ENCODE measurements at places on chromosomes 12 and 14.
A peak's percentile ranks its signal among the peaks of the same experiment; 100 is the strongest.

- DNase-seq, result no peak
Measured at GRCh38 chr14:100640471-100641273, 53.5 kb upstream of the BEGAIN start.

- DNase-seq, result peak; percentile 36
Measured at GRCh38 chr12:80632835-80633234, 74.6 kb upstream of the MYF6 start.

- no peak for DNase-seq
Measured at GRCh38 chr14:55160989-55161388, 30.4 kb downstream of the DLGAP5 start.

DNA sequence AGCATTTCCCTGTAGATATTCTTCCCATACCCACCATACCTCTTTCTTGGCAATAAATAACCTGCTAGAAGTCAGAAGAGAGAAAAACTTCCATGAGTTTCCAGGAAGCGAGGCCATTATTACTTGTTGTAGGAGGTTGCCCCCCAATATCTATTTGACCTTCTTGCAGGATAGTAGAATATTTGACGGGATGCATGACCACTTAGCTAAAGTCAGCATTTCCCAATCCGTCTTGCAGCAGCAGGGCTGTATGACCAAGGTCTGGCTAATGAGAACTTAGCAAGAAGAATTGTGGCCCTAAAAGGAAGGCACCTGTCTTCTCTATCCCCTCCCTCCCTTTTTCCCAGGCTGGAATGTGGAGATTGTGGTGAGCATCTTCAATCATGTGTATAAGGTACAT is 51.5 kb downstream of the NINJ2 start:
- no peak for DNase-seq

GRCh38 chr12:124601706-124602105 is 34.3 kb upstream of the NCOR2 start:
- DNase-seq, result no peak

- DNase-seq, result no peak
Measured at GRCh38 chr14:104693482-104694431, 4.3 kb downstream of the INF2 start.

- DNase-seq, result no peak
Measured at GRCh38 chr12:111085096-111085495, 164.7 kb upstream of the MYL2 start.

DNA sequence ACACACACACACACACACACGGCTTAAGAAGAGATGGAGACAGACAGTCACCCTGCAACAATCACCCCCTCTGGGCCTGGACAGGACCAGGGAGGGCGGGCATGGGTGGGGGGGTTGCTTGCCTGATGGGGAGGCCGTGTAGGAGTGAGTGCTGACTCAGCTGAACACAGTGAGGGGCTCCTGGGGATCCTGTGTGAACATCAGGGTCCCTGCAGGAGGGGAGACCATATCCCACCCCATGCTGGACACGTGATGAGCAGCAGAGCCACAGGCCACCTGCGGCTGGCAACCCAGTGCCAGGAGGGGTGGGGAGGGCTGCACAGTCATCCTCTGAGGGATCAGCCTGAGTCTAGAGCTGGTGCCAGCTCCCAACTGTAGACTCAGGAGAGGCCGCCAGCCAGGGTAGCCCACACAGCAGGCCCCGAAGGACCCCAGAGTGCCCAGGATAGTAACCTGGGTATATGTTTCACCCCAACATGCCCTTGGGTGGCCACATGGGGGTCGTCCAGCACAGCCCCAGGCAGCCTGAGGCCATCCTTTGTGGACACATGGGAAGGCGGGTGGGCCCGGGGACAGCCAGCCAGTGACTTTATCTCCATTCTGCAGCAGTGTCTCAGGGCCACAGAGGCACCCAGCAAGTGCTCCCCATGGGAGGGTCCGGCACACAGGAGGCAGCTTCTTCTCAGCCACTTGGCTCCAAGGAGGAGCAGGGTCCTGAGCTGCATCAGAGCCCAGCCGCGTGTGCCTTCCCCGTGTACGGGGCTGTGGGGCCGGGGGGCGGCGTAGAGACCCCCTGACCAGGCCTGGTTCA is 73.7 kb upstream of the SFSWAP start:
- DNase-seq, result no peak

DNA sequence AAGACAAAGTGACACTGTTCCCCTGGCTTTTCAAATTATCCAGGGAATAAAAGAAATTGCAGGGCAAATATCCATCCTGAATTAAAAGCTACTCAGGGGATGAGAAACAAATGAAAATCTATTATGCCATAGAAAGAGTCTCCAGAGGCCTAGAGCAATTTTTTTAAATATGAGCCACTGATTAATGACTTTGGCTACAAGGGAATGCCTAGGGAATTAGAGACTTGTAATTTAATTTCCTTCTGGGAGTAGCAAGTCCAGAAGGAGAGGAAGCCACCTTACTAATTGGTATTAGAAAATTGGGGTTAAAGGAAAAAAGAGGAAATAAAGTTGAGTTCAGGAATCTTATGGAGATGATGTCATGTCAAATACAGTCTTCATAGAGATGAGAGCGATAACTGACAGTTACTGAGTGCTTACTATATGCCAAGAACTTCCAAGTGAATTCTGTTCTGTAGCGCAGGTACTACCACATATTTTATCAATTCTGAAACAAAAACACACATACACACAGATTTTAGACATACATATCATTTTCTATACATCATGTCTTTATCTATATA is 304.4 kb downstream of the DUSP6 start:
- no peak for DNase-seq

- no peak for DNase-seq
Measured at GRCh38 chr12:133083345-133083744, 2.6 kb downstream of the ZNF140 start.

- DNase-seq, result no peak
Measured at GRCh38 chr12:68122236-68122920, 37.2 kb downstream of the IFNG start.

DNA sequence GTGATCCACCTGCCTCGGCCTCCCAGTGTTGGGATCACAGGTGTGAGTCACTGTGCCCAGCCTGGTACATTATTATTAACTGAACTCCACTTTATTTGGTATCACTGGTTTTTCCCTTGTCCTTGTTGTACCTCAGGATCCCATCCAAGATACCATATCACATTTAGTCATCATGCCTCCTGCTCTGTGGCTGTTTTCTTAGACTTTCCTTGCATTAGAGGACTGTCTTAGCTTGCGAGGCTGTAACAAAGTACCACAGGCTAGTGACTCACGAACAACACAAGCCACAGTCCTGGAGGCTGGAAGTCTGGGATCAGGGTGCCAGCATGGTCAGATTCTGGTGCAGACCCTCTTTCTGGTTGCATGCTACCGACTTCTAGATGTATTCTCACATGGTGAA is 12.2 kb downstream of the KLC1 start:
- DNase-seq, result no peak

GRCh38 chr14:40525314-40525713 is 1081.4 kb upstream of the LRFN5 start:
- DNase-seq, result no peak

GRCh38 chr14:38208618-38209562 is 1.2 kb downstream of the SSTR1 start:
- peak; percentile 36 for DNase-seq

- DNase-seq, result no peak
Measured at GRCh38 chr12:52524898-52525591, 4.9 kb upstream of the KRT5 start.

DNA sequence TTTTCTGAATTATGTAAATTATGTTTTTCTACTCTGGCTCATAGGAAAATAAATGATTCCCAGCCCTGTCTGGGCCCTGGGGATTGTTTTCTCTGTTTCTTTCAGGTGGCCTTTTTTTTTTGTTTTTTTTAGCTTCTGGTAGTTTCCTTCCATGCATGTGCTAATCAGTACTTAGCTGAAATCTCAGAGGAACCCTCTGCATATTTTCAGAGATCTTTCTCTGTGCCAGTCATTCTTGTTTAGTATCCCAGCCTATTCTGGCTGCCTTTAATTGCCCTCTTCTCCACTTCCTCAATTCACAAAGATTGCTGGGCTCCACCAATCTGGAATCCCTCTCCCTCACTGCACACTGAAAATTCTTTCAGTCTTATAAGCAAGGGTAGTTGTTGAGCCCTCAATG is 46.9 kb downstream of the CNOT2 start:
- DNase-seq, result no peak

GRCh38 chr12:118377884-118378470 is 1.6 kb downstream of the SUDS3 start:
- DNase-seq, result peak; percentile 55

GRCh38 chr14:29740491-29740890 is 187.2 kb downstream of the PRKD1 start:
- DNase-seq, result no peak

- peak; percentile 6 for DNase-seq
Measured at GRCh38 chr14:104263675-104264358, 125.4 kb downstream of the KIF26A start.

DNA sequence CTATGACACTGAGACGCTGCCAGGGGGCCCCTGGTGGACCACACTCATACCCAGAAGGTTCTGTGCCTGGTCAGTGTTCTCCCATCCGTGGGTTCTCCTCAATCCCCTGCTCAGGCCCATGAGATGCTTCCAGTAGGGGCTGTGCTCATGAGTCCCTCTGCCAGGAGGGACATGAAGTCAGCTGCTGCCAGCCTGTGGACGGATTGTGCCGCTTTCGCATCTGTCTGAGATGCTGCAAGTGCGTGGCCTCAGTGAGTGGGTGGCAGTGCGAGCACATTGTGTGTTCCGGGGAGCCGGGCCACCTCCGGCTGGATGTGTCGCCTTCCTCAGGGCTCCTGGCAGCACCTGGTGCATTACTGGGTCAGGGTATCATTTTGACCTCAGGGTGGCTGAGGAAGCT is 15.5 kb downstream of the TUNAR start:
- DNase-seq, result no peak

- no peak for DNase-seq
Measured at GRCh38 chr12:59624732-59625460, 29.1 kb downstream of the SLC16A7 start.

DNA sequence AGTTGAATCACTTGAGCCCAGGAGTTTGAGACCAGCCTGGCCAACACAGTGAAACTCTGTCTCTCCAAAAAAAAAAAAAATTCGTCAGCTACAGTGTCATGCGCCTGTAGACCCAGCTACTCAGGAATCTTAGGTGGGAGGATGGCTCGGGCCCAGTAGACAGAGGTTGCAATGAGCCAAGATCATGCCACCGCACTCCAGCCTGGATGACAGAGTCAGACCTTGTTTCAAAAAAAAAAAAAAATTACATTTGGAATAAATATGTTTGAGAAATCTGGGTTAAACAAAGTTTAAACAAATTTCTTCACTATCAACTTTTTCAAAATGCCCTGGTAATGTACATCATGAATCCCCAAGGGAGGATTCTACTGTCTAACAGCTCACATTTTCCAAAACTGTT is 187.0 kb upstream of the RASSF8 start:
- no peak for DNase-seq

GRCh38 chr14:78131201-78131600 is 39.0 kb upstream of the NRXN3 start:
- DNase-seq, result no peak

- no peak for DNase-seq
Measured at GRCh38 chr12:128672893-128673292, 150.9 kb downstream of the SLC15A4 start.

DNA sequence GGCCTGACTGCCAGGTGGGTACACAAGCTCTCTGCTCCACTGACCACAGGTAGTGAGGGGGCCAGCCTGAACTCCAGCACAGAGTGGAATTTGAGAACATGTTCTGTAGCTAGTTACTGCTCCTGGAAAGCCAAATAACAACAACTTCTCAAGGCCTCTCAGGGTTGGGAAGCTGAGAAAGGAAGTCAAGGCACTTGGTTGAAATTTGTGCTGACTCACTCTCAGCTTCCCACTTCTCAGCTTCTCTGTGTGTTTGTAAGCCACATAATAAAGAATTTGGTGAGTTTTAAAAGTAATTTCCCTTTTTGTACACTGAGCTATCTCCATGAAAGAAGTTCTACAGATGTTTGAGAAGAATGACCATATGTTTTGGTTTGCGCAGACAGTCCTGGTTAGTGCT is 234.9 kb downstream of the KTN1 start:
- no peak for DNase-seq

DNA sequence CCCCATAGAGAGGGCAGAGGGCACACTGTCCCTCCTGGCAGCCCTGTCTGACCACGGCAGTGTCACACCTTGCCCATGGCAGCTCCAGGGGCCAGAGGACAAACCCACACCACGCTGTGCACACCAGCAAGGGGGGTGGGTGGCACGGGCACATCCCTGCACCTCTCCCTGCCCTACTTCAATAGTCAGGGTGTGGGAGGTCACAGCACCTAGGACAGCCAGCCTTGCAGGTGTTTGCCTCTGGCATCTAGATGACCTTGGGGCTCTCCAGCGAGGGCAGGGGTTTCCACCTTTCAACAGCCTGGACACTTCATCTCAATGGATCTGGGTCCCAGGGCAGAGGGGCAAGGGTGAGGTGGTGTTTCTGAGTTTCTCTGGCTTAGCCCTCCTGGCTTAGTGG is 69.2 kb downstream of the LGMN start:
- no peak for DNase-seq

- no peak for DNase-seq
Measured at GRCh38 chr14:28867571-28867970, 101.0 kb downstream of the FOXG1 start.

DNA sequence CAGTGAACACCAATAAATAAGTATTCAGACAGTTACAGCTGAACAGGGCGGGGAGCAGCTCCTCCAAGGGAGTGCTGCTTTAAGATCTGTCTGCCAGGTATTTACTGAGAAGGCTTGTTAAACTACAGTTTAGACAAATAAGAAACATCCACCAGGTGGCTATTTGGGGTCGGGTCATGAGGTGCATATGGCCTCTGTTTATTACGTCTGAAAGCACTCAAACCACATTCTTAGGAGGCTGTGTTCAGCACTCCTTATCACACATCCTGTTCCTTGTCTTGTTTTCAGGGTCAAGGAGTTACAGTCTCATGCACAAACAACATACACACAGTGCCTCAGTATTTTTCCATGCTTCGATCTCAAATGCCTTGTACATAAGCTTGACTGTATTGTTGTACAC is 78.8 kb downstream of the KCNMB4 start:
- DNase-seq, result no peak

GRCh38 chr14:68261092-68261842 is 441.7 kb downstream of the RAD51B start:
- no peak for DNase-seq

GRCh38 chr12:18250313-18250916 is 10.9 kb upstream of the PIK3C2G start:
- DNase-seq, result peak; percentile 30

- DNase-seq, result no peak
Measured at GRCh38 chr14:66085665-66086064, 400.5 kb upstream of the CCDC196 start.

DNA sequence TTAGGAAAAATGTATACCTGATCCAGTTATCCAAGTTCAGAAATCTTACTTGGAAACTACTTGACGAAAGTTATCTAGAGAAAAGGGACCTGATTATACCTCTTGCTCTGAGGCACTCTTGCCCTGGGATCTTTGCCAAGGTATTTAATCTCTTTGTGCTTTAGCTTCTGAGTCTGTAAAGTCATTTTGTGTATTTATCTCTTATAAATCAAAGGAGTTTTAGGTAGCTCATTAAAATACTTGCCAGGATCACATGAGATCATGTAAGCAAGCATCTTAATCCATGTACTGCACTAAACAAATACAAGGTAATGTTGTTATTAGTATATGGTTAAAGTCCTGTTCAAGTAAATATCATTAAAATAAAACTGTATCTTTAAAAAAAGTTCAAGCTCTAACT is 147.5 kb downstream of the IPO8 start:
- DNase-seq, result no peak

Measured in BE2C (cell line).